Hematopoietic multipotent progenitor cell (in vitro differentiated cells): ENCODE measurements at places on chromosomes 16 and 17. TPM values are rescaled to one million over a fixed set of nuclear protein-coding genes. Genes with fewer than 3 reads are reported as not detected.

GRCh38 chr17:28141773-28142172, 99.3 kb downstream of the NLK start:
- DNase-seq = no peak

GRCh38 chr17:81449351-81449750, 54.1 kb downstream of the BAHCC1 start:
- DNase-seq = no peak

The CA7 gene
- under 0.01 TPM for total RNA-seq

- no peak for DNase-seq
Measured at GRCh38 chr16:68074850-68075555, 10.2 kb upstream of the NFATC3 start.

The FOXN1 gene
- total RNA-seq = not detected

DNA sequence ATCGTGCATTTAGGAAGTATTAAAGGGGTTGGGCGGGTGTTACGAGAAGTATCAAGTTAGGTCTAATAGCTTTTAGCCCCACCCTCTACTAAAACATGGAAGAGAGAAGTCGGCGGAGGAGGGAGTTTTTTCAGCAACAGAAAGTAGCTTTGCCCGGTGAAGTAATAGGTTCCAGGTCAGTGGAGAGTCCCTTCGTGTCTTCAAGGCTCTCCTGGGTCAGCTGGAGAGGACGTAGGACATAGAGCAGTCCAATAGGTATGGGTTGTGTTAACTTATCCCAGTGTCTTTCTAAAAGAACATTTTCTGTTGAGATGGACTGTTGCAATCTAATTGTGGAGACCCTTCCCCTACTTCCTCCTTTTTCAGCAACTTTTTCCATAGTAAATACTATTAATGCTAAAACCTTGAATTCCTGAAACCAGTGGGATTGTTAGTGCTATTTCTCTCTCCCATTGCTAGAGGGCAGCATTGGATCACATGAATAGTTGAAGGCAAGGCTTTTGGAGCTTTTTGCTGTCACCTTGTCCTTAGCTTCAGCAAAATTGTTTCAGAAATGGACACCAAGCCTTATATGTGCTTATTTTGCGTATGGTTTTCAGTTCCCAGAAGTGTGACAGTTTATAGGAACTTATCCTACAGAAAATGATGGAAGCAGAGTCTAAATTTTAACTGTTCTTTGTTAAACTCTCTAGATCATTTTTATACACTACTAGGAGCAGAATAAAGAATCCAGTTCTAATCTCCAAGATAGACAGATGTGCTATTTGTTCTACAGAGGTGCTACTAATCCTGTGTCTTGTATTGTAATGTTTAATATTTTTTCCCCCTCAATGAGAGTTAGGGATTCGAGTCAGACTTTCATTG, 38.4 kb downstream of the UTP18 start:
- DNase-seq = peak; percentile 77

DNA sequence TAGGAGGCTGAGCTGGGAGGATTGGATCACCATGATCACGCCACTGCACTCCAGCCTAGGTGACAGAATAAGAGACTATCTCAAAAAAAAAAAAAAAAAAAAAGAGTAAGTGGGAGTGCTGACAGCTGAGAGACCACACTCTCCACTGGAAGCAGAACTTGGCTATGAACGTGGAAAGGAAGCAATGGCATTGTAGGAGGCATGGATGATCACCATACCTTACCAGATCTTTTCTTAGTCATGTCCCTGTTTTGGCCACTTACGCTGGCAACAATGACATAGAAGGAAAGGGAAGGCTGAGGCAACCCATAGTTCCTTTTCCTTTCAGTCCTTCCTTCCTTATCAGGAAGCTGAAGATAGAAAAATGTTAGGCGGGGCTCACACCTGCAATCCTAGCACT, 3.7 kb upstream of the ATP1B2 start:
- DNase-seq = no peak

The PRDM7 gene
- not detected for total RNA-seq

The FAAP100 gene
- total RNA-seq = 27.7 TPM

- DNase-seq = no peak
Measured at GRCh38 chr16:86928523-86929011, 350.2 kb downstream of the FOXL1 start.

DNA sequence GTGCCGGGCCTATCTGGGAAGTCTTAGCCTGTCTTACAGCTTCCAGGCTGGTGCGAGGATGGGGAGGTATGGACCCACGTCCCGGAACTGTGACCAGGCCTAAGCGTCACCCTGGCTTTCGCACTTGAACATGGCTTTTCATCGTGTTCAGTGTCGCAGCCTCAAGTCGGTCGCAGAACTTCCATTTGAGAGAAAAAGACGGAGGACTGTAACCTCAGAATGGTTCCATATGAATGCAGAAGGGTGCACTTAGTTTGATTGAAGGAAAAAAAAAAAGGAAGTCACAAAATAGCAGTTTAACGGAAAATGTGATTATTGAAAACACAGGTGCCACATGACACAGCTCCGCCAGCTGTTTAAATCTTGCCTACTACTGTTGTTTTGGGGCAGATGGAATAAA, 30.2 kb upstream of the JPT2 start:
- DNase-seq = no peak
